ENCODE measurements at places on chromosomes 7 and 10.

DNA sequence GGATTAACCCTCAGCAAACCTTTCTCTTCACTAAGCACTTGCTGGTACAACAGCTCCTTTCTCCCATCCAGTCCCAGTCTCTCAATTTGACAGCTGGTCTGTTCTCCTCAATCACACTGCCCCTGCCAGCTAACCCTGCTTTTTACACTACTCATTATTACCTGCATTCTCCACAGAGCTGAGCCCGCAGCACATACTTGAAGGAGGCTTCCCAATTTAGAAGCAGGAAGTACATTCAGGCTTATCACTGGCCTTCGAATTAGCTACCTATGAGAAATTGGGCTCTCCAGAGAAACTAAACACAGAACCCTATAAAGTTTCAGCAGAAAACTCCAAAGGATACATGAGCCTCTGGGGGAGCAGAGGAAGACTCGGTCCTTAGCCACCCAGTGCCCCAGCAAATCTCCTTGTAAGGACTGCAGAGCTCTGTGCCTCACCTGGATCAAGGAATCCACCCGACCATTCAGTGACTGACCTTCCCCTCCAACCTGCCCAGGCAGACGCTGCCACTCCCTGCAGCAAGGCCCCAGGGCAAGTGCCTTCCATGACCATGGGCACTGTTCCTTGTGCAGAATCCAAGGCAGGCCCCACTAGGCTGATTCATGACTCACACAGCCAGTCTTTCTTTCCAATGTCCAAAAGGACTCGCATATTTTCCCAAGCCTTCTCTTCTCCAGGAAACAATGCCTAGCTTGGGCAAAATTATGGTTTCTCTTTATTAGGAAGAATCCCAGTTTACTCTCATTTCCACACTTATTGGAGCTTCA, 68.0 kb downstream of the VOPP1 start:
- peak; percentile 11 for DNase-seq

GRCh38 chr7:121394709-121395140, 1.4 kb downstream of the FAM3C start:
- DNase-seq: peak; percentile 49

- peak; percentile 67 for DNase-seq
Observed at GRCh38 chr7:116403265-116403664, 96.3 kb upstream of the CAV2 start.

DNA sequence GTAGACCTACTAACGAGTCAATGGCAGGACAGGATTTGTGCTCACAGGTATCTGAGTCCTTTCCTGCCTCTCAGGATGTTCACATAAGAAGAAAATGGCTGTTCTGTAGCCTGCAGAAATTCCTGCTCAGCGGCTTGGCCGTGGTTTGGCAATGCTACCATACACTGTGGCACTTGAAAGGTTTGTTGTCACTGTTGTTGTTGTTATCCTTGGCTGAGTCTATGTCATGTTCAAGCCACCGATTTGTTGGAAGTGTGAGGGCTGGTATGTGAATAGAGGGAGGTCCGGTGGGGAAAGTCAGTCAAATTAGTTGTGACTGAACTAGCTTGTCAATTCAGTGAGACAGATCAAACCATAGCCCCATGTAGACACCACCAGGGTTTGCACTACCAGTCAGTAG, 199.9 kb downstream of the TRIL start:
- no peak for DNase-seq

DNA sequence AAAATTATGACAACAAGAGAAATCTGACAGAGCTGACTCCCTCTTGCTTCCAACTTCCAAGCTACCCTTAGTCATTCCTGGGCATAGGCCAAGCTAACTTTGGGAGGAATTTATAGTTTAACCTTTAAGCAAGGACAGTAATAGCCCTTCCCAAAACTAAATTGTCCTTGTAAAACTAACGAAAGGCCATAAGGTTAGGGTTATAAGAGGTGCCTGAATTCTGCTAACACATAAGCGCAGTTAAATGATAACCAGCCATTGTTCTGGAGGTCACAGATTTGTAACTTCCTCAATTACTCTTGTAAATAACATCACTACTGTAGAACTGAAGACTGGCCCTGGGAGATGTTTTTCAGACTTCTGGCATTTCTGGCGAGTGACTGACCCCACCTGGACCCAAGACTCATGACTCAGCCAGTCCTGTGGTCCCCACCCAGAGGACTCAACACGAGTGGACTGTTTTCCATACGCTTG, 481.2 kb downstream of the KCNMA1 start:
- DNase-seq: peak; percentile 57

DNA sequence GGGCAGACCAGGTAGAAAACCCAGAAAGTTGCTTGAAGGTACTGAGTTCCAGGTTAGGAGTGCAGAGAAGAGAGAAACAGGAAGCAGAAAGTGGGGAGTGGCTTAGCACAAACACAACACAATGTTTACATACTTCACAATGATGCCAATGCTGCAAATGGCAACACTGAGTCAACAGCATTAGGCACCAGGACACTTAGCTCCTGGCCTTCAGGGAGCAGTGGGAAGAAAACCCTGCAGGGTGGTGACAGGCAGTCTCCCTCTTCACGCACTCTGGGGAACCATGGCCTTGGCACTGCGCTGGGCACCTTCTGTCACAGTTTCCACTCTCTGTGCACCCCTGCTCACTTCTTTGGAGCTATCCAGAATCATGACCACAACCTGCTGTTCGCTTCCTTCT, 7.3 kb downstream of the ICA1 start:
- DNase-seq: no peak

- no peak for DNase-seq
Observed at GRCh38 chr7:2688409-2689342, 674 bp downstream of the AMZ1 start.

DNA sequence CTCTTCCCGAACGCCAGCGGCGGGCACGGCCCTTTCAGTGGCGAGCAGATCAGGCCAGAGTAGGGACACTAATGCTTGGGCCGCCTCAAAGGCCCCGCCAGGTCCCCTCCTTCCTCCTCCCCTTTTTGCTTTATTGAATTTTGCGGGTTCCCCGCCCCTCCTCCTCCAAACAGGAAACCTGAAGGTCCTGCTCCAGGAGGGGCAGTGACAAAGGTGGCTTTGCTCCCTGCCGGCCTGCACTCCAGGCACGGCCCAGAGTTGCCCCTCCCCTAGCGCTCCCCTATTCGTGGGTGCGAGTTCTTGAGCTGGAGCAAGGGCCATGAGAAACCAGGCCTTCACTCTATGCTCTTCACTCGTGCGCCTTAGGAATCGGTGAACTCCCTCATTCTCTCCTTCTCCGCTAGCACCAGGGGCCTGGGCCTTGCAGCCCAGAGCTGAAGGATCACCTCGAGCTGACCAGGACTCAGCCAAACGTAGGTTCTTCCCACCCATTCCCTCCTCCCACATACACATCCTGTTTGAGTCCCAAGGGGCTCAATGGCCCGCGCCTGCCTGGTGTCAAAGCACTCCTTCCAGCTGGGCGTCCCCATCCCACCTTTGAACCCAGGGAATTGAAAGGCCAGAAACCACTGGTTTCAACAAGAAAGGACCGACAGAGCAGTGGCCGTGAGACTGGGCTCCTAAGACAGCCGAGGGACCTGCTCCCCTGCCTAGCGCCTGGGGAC, 619 bp upstream of the HOXA6 start:
- no peak for DNase-seq

GRCh38 chr7:28782362-28782761, 175.8 kb downstream of the TRIL start:
- DNase-seq: no peak

- DNase-seq: peak; percentile 70
Observed at GRCh38 chr7:107659666-107660065, 962 bp upstream of the SLC26A4 start.

- no peak for DNase-seq
Observed at GRCh38 chr10:131198843-131199242, 112.7 kb downstream of the TCERG1L start.

DNA sequence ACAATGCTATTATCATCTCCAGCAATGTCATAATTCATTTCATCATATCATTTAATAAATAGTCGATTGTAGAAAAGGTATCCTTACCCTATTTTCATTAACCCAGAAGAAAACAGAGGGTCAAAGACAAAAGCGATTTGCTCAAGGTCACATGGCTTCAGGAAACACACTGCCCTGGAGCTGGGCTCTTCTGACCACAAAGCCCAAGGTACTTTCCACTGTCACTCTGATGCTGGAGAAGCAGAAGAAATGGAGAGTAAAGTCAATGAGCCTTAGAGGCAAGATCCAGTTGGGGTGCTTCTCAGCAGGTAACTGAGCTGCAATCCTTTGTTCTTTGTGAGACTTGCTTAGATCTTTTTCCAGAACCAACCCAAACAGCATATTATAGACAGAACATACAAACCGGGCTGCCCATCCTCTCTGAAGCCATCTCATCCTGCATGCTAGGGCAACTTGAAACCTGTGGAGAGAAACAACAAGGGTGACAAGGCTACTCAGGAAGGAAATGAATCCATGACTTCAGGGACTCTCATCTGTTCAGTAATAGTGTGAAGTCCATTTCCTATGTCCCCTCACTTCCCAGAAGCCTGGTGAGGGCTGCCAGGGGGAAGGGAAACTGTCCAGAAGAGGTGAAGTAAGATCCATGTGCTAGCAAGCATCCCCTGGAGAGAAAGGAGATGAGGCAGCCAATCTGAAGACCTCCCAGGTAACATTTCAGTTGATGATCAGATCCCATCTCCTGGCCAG, 148.6 kb upstream of the SVIL start:
- DNase-seq: no peak

DNA sequence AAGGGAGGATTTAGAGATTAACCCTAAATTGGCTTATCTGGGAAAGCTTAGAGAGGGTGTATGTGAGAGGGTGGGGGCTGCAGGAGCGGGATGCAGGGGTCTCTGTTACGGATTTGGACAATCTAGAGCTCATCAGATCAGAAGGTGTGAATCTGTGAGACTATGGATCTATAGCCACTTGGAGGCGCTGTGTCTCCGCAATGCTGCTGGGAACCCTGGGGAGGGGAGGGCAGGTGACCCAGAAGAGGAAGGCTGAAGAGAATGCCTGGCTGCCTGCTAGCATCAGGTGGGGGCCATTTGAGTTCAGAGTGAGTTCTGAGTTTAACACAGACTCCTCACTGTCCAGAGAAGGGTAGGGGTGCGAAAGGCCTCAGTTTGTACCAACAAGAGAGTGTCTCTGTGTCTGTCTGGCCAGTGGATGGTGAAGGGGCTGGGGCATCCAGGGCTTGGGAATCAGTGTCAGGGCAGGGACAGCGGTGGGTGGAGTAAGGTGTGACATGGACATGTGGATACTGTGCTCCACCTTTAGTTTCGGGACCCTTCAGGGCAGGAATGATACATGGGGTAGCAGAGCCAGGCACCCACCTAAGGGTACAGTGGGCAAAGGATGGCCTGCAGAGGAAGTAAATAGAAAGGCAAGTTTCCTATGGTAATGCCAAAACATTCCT, 187.3 kb upstream of the PRSS58 start:
- no peak for DNase-seq

GRCh38 chr10:91090761-91091529, 129.5 kb upstream of the PCGF5 start:
- peak; percentile 18 for DNase-seq

DNA sequence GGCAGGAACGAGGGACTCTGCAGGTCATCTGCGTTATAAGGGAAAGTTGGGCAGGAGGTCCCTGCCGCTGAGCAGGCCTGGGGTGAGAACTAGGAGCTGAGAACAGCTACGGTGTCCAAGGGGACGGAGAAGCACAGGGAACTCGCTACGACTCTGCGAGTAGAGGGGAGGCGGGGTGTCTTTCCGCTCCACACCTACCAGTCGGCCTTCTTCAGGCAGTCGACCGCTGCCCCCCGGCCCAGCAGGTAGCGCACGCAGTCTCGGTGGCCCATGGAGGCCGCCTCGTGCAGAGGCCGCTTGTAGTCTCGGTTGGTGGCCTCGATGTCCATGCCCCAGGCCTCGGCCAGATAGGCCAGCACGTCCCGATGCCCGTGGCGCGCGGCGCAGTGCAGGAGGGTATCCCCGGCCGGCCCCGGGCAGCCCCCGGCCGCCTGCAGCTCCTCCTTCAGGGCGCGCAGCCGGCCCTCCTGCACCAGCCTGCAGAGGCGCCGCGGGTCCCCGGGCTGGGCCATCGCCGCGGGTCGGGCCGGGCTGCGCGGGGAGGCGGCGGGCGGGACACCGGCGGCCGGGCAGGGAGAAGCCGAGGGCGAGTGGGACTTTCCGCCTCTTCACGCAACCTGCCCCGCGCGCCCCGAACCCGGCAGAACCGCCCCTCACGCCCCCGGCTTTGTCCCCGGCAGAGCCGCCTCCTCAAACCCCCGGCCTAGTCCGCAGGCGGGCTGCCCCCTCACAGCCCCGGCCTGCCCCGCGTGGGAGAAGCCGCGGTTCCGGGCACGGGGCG, 660 bp downstream of the ANKRD16 start:
- no peak for DNase-seq

GRCh38 chr7:86295526-86295925, 348.2 kb upstream of the GRM3 start:
- DNase-seq: no peak

DNA sequence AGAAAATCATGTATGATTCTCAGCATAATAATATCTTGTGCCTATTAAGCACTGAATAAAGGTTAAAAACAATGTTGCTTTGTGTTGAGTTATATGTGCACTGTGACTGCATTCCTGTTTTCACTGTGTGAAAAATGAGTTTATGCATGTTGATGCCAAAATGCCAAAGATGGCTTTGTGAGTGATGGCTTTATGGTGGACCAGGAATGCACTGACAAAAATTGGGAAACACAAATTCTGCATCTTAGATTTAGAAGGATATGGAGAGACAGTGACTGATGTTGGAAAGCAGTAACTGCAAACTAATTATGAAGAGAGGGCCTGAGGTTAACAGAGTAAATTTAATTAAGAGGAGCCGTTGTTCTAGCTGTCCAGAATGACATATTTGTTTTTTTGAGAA, 440.4 kb downstream of the KIF20B start:
- DNase-seq: no peak

DNA sequence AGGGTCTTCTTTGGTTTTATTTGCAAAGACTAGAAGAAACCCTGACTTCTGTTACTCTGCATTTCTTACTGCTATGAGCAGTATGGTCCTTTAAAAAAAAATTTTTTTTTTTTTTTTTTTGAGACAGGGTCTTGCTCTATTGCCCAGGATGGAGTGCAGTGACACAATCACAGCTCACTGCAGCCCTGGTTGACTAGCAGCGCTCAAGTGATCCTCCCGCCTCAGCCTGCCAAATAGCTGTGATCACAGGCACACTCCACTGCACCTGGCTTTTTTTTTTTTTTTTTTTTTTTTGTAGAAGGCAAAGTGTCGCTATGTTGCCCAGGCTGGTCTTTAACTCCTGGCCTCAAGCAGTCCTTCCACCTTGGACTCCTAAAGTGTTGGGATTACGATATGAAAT, 17.4 kb downstream of the CNNM2 start:
- DNase-seq: no peak

DNA sequence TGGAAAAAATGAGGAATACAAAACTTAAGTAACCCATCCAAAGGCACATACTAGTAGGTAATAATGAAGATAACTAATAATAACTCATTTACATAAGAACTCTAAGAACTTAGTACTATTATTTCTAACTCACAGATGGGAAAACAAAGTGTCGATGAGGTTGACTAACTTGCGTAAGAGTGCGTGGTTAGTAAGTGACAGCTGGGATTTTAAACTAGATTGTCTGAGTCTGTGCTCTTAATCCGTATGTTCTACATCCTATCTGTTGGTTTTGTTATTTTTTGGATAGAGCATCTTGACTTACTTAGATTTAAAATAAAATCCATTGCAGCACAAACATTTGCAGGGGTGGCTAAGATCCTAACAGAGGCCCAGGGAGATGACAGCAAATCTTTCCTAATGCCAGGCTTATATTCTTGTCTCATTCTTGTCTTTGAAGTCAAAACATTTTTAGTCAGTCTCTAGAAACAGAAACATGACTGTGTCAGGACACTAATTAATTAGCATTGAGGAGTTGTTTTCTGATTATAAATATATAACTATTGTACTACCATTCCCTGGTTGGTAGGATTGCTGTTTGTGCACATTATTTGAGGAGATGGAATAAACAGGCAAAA, 11.7 kb downstream of the RPA3 start:
- peak; percentile 81 for DNase-seq

GRCh38 chr10:60032723-60033122, 126.4 kb upstream of the CCDC6 start:
- peak; percentile 67 for DNase-seq

All from LHCN-M2 (cell line).